Effector CD4-positive, alpha-beta T cell (primary cell): ENCODE measurements at places on chromosomes 1 and 21.

DNA sequence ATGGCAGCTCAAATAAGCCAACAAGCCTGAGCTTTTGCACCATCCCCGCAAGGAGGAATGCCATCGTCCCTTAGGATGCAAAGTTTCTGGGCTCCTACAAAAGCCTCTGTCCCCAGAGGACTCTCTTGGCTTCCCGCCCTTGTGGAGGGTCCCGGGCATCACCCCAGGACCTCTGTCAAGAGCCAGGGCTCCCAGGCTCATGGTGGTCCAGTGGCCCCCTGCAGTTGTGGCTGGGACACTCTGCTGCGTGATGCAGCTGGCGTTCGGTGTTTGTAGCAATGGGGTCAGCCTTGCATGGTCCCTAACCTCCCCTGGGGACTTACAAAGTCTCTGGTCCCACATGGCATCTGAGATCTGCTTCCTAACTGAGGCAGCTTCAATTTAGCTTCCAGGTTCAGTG, 104.7 kb downstream of the RIPK4 start:
- DNase-seq: no peak

- no peak for DNase-seq
Measured at GRCh38 chr1:91944087-91944486, 5.1 kb upstream of the BRDT start.

DNA sequence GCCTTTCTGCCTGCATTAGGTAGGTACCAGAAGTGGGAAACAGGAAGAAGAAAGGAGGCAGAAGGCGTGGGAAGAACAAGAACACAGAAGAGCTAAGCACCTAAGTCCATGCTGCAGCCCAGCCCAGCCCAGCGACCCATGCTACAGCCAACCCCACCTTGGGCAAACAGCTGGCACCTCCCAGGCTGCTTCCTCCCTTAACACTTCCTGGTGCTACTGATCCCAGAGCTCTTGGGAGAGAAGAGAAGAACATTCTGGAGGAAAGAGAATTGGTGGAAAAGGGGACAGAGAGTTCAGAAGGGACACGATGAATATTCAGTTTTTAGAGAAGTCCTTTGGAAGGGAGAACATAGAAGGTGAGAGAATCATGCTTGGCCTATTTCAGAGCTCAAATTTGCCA, 28.5 kb downstream of the PLEKHA6 start:
- DNase-seq: no peak

DNA sequence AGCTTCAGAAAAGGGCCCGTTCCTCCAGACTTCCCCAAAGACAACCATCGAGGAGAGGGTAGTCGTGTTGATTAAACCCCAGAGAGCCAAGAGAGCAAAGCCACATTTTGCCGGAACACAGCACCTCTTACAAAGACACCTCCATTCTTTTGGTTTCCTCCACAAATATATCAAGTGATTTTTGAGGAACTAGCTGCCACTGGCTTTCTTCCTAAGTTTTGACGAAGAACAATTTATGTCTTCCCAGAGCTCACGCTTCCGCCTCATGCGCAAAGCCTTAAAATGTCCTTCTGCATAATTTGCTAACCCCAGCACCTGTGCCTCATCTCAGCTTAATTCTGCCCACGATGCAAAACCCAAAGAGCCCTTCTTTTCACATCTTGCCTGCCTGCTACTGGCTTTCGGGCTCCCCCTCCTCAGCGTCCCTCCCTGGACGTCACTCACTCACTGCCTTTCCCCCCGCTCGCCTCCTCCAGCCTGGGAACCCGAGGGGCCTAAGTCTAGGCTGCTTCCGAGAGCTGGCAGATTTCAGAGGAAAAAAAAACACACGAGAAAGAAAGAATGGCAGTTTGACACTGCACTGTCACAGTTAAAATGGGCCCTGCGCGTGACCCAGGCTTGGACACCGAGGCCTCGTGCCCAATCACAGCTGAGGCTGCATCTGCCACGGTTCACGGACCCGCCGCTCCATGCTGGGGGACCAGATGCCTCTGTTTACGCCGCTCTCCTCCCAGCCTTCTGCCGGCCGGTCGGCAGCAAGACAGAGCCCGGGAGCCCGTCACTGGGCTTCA, 77.6 kb upstream of the IFNAR2 start:
- no peak for DNase-seq

GRCh38 chr1:212797681-212798080, 6.0 kb downstream of the TATDN3 start:
- no peak for DNase-seq

GRCh38 chr21:46322351-46323226, 1.1 kb downstream of the C21orf58 start:
- DNase-seq: no peak

DNA sequence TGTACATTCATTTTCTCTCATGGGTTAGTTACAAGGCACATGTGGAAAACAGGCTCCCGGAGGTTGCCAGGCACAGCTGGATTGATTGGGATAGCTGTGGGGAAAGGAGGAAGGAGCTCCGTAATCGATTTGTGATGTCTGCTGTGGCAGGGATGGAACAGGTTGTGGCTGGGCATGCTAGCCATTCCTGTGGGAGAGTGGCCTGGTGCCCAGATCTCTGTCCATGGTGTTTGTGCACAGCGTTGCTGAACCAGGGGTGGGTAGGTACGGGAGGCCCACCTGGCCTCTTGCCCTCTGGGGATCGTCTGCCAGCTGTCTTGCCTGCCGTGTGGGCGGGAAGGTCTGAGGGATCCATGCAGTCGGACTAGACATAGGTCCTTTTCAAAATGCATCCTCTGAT, 302.8 kb upstream of the VAMP3 start:
- no peak for DNase-seq

DNA sequence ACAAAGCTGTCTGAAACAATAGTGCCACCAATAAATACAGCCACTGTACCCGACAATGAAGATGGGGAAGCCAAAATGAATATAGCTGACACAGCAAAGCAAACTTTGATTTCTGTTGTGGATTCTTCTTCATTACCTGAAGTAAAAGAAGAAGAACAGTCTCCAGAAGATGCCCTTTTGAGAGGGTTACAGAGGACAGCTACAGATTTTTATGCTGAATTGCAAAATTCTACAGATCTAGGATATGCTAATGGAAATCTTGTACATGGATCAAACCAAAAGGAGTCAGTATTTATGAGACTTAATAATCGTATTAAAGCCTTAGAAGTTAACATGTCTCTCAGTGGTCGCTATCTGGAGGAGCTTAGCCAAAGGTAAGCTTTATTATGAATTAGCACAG, 56.6 kb downstream of the SUCO start:
- DNase-seq: no peak

GRCh38 chr1:111216751-111217150, 10.8 kb upstream of the CHI3L2 start:
- no peak for DNase-seq

DNA sequence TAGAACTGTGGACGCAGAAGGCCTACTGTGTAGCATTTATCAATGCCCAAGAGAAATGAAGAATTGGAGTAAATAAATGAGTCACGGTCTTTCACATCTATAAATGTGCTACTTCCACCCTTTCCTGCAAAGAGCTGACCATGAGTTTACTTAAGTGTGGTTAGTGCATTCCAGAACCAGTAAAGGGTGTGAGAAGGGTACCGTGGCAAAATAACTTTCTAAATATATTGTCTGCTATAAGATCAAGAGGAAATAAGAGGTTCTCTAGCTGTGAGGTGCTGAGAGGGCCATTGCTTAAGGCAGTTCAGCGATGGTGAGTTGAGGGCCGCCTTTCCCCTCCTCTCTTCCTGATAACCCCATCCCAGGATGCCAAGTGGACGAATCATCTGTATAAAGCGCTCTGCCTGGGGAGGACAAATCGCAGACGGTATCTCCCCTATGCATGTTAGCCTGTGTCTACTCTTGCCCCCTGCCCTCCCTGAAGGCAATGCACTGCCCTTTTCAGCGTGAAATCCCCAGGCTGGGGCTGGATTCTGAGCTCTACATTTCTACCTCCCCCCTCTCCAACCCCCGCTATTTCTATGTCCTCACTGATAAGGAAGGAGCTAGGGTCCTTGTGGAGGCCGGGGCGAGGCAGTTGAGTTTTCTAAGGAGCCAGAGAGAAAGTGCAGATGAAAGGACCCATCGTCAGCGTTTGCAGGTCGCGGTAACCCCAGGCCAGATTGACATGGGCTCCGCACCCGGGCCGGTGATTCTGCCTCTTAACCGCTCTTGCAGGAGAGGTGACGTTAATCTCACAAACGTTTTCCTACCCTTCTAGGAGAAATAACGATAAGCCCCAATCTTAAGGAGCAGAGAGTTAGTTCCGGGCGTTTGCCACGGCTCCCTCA, 1.5 kb upstream of the NCAM2 start:
- DNase-seq: no peak

DNA sequence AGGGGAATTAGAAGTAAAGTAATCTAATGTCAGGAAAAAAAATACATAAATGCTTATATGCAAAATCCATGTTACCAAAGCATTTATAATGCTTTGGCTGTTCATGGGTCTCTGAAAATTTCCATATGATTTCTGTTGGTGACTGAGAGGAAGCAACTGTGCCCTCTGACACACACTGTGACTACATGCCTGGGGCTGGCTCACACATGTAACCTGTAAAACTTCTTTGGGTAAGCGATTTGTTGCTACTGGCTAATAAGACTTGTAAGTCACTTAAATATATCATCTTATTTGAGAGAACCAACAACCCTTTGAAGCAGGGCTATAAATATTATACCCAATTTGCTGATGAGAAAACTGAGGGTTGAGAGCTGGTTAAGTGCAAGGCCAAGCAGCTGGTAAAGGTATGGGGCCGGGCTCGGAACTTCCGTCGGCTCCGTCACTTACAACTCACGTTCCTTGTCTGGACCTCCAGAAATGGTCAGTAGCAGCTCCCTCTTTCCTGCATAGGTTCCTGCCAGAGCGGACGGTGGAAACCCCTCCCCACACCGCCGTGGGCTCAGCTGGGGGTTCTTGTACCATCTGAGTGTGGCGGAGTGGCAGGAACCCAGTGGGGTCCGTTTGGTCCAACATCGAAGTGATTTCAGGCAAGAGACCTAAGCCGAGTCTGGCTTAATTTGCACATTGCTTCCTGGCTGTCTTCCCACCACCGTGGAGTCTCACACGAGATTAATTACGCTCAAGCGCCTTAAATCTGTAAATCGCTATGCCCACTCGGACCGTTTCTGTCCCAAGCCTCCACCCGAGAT, 714 bp downstream of the DFFA start:
- no peak for DNase-seq

DNA sequence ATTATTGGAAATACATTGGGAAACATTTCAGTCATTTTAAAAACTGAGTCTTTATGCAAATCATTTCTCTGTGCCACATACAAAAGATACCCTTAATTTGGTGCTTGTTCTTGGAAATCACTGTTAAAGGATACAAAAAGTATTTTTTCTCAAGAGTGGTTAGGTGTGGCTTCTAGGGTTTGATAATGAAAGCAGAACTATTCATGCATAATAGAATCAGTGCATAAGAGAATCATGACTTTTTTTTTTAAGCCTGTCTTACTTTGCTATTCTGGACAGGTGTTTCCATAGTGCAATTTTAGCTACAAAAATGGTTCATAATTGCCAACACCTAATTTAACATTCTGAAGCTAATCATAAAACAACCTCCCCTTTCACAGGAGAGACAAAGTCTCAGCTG, 233.0 kb upstream of the NRIP1 start:
- no peak for DNase-seq

- DNase-seq: no peak
Measured at GRCh38 chr1:26022404-26022779, 817 bp downstream of the EXTL1 start.

GRCh38 chr1:204725821-204726448, 40.4 kb upstream of the LRRN2 start:
- DNase-seq: no peak

DNA sequence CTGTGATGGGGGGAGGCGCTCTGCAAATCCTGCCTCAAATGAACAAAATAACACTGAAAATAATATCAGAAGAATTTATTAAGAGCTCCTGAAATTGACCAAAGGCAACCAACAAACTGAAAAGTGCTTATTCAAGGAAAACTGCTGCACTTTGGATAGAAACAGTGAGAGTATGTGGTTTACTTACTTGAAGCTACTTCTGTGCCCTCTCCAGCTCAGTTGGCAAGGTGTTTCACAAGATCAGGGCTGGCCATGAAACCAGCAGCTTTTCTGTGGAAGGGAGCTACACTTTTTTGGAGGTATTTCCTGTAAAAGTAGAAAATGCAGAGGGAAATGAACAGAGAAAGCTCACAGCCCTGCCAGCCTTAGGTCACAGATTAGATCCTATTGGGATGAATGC, 310.0 kb upstream of the SPAG17 start:
- DNase-seq: no peak

DNA sequence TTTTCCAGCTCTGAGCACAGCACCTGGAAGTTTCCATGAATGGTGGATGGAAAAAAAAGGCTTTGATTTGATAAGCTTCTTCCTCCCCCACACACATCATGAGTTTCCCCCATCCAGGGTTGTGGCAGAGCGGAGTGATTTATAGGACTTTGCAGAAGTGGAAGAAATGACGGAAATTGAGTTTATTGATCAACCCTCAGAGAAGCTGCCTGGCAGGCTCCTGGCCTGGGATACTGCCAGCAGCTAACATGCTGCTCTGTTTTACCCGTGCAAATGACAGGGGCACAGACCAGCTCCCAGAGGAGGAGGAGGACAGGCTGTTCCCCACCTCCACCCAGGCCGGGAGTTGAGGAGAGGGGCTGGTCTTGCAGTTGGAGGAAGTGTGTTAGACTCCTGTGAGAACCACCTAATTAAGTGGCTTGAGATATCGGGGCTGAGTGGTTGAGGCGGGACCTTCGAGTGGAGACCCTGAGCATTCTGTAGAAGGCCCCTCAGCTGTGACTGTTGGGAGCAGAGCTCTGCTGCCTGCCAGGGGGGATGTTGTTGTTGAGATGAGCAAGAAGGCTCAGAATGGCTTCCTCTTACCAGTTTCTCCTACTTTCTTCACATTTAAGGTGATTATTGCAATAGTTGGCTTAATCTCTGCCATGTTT, 21.8 kb downstream of the ADORA1 start:
- no peak for DNase-seq

DNA sequence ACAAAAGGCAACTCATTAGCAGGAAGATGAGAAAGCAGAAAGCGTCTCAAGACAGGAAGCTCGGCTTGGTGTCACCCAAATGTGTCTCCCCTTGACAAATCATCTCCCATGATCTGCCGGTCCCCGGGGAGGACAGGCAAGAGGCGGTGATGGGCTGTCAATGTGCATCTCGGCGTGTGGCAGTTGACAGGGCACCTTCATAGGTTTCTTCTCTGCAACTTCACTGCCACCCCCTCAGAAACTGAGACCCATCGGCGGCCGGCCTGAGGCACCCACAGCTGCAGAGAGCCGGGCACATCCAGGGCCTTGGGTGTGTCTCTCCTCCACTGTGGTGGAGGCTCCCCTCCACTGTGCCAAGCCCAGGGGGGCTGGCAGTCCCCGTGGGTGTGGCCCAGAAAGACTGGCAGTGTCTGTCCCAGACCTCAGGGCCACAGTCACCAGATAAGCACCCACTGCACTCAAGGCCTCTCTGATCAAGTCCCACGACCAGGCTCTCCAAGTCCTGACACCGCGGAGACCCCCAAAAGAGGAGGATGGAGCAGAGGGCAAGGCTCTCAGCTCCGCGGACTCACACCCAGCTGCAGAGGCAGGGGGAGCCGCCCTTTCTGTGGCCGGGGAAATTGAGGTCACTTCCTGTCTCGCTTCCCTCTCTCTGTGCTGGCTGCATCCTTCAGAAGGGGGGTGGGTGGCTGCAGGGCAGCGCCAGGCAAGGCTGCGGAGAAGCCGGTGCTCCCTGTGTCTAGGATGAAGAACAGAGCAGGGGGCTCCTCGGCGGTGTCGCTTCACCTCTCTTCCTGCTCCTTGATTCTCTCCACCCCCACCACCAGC, 39.6 kb upstream of the LBR start:
- peak; percentile 70 for DNase-seq
